ENCODE measurements at places on chromosomes 6 and 20. TPM values are rescaled to one million over a fixed set of nuclear protein-coding genes. Genes with fewer than 3 reads are reported as not detected.

DNA sequence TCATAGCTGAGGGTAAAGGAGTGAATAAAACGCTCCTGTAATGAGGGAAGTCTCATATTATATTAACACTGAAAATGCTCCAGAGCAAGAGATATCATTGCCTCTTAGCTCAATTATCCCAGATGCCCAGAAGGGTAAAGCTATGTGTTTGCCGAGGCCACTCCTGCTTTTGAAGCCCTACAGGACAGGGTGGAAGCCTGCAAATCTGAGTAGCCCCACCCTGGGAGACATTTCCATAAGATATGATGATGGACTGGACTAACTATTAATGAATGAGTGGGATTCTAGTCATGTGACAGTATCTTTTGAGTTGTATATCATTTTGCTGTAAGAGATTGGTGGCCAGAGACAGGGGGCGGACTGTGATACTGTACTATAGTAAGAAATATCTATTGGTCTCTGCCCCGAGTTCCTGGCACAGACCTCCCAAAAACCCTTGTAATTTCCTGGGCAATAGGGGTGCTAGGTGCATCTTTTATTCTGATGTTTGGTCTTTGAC lies 10.5 kb upstream of the SLC22A2 start:
- DNase-seq: no peak

GRCh38 chr20:37314099-37314498 lies 24.6 kb downstream of the MANBAL start:
- no peak for DNase-seq

GRCh38 chr6:46901882-46902314 lies 19.8 kb downstream of the ADGRF5 start:
- DNase-seq: no peak

- DNase-seq: no peak
Observed at GRCh38 chr20:3276680-3277015, 37.7 kb upstream of the SLC4A11 start.

DNA sequence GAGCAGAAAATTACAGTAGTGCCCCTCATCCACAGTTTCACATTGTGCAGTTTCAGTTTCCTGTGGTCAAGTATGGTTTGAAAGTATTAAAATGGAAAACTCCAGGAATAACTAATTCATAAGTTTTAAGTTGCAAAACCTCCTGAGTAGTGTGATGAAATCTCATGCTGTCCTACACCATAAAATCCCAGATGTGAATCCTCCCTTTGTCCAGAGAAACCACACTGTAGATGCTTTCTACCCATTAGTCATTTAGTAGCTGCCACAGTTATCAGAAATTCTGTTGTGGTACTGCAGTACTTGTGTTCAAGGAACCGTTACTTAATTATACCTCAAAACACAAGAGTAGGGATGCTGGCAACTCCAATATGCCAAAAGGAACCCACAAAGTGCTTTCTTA lies 74.7 kb downstream of the PTCHD4 start:
- DNase-seq: no peak

- DNase-seq: no peak
Observed at GRCh38 chr6:14466278-14466677, 348.7 kb downstream of the CD83 start.

GRCh38 chr20:25071734-25072133 lies 10.2 kb downstream of the VSX1 start:
- no peak for DNase-seq

The CST3 gene
- total RNA-seq: 1,079 TPM

The UNC5CL gene
- total RNA-seq: 0.56 TPM

The SYCP2 gene
- total RNA-seq: 2.6 TPM
